ENCODE measurements at places on chromosomes 12 and 14.

- DNase-seq: no peak
These were observed 91.1 kb upstream of the WSCD2 start for GRCh38 chr12:108037960-108038359.

- no peak for DNase-seq
These were observed 263.1 kb upstream of the CRY1 start for GRCh38 chr12:107356266-107356936.

GRCh38 chr12:65313719-65314317 lies 35.3 kb downstream of the MSRB3 start:
- DNase-seq: no peak

- DNase-seq: no peak
These were observed 5.7 kb downstream of the DENND5B start for GRCh38 chr12:31585271-31585670.

DNA sequence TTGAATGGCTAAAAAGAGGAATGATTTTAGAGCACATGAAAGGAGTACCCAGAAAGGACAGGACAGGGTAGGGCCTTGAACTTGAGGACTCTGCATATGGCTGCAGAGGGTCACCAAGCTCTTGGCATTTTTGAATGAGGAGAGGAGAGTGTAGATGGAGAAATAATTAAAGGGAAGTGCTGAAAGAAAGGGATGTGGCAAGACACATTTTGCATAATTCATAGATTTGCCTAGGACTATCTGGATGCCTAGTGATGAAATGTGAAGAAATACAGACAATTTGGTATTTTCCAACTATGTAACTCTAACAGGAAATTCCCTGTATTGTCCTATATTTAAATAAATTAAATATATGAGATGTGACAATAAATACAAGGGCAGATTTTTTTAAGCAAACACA lies 27.5 kb upstream of the MDM1 start:
- DNase-seq: no peak

DNA sequence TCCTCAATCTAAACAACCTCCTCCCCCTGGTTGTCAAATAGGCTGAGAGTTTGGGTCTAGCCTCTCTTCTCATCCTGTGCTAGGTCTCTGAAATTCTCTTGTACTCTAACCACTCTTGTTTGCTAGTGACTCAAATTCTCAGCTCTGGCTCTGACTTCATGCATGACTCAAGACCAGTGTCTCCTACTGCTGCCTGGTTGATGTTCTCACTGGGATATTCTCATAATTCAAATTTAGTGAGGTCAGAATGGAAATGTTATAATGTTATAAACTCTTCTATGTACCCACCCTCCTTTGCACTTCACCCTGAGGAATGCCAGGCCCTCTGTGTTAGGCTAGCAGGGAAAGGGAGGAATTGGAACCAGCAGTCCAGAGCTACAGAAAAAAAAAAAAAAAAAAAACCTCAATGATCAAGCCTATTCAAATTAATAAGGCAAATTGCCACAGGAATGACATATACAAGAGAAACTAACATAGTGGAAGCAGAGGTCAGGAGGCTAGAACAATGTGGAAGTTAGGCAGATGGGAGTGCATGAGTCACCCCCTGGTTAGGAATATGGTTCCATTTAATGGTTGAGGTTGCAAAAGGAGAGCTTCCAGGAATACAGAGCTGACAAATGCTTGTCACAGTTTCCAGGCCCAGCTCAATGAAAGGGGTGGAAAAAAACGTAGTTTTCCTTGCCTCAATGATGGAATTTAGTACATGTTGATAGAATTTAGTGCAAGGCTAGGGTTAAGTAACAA lies 459.5 kb downstream of the RMST start:
- no peak for DNase-seq
